ENCODE measurements at places on chromosomes 11 and 22.

GRCh38 chr11:46100670-46101069 is 20.6 kb downstream of the PHF21A start:
- DNase-seq: no peak

DNA sequence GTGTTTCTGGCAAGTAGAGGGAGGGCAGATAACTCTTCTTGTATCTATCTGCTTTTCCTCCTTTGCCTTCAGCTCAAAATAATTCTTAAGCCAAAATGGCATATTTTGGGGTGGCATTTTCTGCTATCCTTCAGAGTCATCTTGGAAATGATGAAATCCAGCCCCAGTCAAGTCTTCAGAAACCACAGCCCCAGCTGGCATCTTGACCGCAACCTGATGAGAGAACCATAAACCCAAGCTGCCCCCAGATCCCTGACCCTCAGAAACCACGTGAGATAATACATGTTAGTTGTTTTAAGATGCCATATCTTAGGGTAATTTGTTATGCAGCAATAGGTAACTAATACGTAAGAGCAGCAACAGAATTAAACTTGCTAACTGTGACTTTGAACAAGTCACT is 15.1 kb upstream of the PAMR1 start:
- DNase-seq: no peak

DNA sequence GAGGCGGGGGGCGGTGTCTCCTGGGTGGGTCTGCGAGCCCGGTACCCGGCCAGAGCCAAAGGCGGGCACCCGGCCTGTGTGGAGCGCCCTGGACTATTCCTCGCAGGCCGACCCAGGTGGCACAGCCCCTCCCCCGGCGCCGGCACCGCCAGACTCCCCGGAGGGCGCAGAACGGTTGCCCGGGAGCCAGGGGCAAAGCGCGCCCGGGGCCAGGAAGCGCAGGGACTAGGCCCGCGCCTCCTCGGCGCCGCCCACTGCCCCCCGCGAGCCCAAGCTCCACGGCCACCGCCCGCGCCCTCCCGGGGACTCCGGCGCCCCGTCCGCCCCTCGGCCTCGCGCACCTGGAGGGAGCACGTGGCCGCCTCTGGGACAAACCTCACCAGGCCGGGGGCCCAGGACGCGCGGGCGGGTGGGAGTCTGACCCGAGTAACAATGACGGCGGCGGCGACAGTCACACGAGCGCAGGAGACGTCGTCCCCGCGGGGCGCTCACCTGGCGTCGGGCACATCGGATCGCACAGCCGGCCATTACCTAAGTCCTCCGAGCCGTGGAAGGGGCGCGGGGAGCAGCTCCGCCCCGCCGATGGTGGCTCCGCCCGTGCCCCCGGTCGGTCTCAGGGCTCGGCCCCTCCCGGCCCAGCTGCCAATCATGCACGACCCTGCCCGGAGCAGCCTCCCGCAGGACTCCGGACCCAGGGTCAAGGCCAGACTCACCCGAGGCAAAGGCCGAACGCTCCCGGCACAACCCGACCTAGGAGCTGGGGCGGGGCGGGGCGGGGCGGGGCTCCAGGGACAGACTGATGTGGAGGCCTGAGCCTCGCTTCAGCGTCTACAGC is 7.4 kb downstream of the PLXNB2 start:
- no peak for DNase-seq

GRCh38 chr11:78860720-78861422 is 286.2 kb upstream of the NARS2 start:
- no peak for DNase-seq

DNA sequence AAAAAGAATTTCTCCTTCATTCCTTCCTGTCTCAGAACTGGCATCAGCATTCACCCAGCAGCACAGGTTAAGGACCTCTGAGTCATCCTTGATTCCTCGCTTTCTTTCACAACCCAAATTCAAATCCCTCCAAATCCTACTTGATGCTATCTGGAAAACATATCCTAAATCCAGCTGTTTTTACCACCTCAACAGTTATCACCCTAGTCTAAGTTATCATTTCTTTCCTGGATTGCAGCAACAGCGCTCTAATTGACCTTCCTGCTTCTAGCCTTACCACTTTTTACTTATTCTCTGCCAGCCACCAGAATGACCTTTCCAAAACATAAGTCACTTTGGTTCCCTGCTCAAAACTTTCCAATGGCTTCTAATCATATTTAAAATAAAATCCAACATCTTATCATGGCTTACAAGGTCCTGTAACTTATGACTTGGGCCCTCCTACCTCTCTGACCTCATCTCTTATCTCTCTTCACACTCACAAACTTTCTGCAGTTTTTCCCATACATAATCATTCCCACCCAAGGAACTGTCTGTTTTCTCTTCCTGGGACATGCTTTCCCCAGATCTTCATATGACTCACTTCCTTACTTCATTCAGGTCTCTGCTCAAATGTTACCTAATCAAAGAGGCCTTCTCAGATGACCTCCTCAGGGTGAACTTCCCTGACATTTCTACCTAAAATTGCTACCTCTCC is 119.4 kb downstream of the TTC28 start:
- DNase-seq: no peak

DNA sequence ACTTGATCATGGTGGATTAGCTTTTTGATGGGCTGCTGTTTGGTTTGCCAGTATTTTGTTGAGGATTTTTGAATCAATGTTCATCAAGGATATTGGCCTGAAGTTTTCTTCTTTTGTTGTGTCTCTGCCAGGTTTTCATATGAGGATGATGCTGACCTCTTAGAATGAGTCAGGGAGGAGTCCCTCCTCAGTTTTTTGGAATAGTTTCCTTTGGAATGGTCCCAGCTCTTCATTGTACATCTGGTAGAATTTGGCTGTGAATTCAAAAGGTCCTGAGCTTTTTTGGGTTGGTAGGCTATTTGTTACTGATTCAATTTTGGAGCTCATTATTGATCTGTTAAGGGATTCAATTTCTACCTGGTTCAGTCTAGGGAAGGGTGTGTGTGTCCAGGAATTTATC is 78.1 kb downstream of the CTSC start:
- DNase-seq: no peak

GRCh38 chr11:43585877-43586608 is 94.5 kb upstream of the HSD17B12 start:
- no peak for DNase-seq

- DNase-seq: no peak
These were observed 1.4 kb upstream of the LTBP3 start for GRCh38 chr11:65559535-65559934.

- DNase-seq: no peak
These were observed 1.0 kb upstream of the CCKBR start for GRCh38 chr11:6258571-6259081.

DNA sequence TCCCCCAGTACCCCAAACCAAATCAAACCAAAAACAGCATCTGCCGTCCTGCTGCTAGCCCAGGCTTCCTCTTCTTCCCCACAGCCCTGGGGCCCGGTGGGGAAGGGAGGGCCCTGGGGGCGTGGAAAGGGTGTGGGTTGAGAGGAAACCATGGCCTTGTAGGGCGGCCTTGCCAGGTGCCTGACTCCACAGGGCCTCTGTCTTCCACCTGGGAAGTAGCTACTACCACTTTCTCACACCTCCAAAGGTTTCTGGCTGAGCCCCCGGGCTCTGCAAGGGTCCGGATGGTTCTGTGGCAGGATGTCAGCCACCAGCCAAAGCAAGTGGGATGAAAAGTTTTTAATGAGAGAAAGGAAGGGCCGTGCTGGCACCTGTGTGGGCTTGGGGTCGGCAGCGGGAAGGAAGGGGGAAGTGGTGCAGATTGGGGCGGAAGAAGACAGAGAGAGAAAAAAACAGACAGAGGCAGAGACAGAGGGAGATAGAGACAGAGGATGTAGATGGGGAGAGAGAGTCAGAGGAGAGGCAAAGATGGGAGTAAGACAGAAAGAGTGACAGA is 10.5 kb downstream of the TPST2 start:
- peak; percentile 44 for DNase-seq

GRCh38 chr11:44327730-44328129 is 17.8 kb upstream of the ALX4 start:
- DNase-seq: no peak

- DNase-seq: no peak
These were observed 37.5 kb downstream of the UVRAG start for GRCh38 chr11:75852406-75853017.

- DNase-seq: no peak
These were observed 1382.4 kb downstream of the BRD1 start for GRCh38 chr22:48445113-48445827.

DNA sequence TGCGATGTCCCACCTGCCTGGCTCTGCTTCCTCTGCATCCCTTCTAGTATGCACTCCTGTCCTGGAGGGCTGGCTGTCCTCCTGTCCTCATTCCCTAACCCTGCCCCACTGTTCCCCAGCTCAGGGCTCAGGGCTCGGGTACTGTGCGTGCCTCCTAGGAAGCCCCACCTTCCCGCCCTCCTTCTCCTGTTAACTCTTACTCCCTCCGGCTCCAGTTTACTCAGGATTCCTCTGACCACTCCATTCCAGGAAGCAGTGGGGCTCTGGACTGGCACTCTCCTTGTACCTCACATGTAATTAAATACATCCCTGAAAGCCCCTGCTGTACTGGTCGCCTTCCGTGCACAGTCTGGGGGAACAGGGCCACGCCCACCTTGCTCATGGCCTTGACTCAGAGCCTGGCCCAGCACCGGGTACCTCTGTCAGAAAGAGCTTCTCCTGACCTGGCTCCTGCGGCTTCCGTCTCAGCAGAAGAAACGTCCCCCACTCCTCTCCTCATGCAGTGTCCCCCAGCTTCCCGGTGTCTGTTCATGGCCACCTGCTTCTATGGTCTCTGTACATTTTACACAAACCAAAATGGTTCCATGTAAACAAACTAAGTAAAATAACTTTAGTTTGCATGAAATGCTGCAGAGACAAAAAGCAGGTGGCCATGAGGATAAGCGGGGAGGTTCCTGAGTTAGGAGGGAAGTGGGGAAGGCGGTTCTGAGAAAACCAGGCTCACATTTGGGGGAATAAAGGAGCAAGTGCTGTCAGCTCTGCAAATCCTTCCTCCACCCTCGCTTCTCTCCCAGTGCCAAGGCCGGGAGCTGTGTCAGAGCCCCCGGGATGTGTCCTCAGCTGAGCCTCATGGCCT is 445.9 kb downstream of the BRD1 start:
- no peak for DNase-seq
